ENCODE measurements at places on chromosomes 5 and 9.

DNA sequence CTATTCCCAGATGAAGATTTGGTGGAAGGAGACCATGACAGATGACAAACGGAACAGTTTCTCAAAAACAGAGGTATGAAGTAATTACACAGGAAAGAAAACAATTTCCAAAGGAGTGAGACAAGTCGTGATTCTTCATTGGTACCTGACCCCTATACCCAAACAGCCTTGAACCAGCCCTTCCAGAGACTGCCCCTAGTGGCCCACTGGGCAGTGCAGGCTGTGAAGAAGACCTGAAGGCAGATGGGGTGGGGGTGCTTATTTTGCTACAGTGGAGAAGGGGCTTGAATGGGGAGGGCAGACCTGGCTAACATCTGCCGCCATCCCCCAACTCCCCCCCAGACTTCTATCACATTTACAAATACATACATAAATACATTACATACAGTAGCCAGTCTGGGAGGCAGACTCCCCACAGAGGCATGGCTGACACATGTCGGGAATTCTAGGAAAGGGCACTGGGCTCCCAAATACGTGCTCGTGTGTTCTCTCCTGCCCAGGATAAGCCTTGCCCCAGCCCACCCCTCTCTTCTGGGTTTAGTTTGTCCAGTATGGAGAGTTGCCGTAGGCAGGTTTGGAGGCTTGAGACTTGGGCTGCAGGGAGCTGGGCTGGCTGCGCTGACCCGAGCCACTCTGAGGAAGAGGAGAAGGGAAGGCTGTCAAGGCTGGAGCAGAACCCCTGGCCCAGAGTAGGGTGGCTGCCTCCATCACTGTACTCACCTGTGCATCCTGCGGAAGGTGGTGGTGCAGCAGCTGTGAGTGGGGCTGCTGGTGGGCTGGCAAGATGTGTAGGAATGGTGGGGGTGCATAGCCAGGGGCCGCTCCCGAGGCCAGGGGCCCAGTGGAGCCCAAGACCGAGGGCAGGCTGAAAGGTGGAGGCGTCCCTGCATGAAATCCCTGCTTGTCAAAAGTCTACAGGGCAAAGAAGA, 105.3 kb downstream of the UBE2R2 start:
- peak; percentile 8 for DNase-seq

DNA sequence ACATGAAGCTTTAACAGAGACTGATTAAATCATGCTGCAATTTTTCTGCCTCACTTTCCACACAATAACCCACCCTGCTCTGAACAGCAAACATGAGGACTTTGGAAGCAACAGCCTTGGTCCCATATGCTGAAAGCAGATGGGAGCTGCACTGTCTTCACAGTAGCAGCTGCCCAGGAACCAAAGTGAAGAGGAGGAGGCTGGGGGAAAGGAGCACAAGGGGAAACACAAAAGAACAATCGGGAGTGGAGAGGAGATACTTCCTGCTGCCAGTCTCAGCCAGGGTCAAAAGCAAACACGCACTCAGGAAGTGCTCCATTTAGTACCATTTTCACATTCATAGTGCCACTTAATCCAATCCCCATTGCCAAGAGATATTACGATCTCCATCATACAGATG, 183.3 kb upstream of the PUM3 start:
- no peak for DNase-seq

DNA sequence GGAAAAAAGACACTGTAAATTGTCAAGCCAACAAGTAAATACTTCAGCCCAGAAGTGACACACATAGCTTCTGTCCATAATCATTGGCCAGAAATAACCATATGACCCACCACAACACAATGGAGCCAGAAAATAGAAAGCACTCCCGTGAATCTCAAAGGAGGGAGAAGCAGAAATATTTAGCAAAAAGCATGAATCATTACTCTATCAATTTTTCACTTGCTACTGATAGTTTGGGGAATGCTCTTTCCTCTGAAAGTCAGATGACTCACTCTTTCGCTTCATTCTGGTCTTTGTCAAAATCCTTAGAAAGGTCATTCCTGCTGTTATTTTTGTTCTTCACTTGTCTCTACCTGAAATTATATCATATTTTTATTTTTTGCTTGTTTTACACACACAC, 312.6 kb downstream of the TMEM232 start:
- no peak for DNase-seq

DNA sequence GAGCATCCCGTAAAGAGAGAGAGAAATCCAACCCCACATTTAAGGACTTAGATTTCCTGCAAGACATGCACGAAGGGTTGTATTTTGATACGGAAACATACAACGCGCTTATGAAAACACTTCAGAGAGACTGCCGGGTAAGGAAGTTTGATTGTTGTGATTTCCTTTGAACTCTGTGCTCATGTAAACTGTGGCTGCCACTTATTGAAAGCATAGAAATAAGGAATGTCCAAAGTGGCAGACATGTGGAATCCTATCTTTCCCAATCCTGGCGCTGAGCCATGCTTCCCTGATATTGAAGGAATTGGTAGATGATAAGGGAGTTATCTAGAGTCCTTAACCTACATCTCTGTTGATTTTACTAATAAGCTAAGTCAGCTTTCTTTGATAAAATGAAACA, 119.4 kb downstream of the PRKACG start:
- peak; percentile 1 for DNase-seq

DNA sequence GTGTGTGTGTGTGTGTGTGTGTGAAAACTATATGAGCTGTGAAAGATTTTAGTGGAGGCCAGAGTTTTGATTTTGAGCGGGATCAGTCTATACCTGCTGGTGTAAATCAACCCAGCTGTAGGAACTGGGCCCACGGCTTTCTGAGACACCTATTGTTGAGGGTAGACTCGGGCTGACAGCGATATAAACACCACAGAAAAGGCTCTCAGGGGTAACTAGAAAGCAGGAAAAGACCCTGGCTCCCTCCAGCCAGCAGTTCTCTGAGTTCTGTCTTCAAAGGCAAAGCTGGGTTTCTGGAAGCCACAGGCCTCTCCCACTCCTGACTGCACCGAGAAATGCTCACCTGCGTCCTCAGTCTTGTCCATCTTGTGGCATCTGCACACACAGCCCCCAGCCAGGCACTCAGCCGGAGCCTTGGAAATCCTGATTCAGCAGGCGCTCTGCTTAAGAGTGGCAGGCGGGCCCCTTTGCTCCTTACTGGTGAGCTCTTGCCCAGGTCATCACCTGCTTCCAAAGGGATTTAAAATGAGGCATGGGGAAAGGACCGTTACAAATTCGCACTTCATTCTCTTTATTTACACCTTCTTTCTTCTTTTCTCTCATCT, 223.3 kb downstream of the NDUFS4 start:
- no peak for DNase-seq

DNA sequence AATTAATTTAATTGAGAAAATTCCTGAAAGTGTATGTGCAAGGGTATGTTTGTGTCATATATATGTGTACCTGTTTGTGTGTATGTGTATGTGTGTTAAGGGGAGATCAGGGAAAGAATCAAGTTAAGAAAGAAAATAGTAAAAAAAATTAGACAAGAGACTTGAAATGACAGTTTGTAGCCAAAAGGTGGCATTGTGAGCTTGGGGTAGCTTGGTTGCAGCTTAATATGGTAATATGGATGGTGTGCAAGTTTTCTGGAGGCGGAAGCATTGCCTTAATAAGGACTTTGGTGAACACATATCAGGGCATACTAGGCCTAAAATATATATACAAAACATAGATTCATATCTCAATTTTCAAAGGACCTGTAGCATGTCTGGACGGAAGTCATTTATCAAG, 129.9 kb downstream of the INSYN2B start:
- DNase-seq, result no peak

GRCh38 chr5:166507810-166508425, 1783.5 kb upstream of the WWC1 start:
- DNase-seq, result no peak

- no peak for DNase-seq
Observed at GRCh38 chr9:108269371-108269770, 586.4 kb downstream of the ACTL7B start.

DNA sequence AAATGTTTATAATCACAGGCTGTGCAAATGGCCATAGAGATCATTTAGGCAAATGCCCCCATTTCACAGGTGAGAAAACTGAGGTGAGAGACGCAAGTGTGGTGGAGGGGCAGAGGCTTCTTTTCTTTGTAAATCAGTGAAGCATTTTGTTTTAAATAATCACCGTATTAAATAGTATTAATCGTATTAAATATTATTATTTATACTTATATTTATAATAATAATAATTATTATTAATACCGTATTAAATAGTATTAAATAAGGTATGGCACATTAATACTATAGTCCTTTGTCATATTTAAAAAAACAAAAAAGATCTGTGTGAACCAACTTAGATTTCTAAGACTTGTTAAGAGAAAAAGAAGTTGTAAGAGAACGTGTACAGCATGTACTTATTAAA, 32.6 kb upstream of the SH3PXD2B start:
- no peak for DNase-seq

DNA sequence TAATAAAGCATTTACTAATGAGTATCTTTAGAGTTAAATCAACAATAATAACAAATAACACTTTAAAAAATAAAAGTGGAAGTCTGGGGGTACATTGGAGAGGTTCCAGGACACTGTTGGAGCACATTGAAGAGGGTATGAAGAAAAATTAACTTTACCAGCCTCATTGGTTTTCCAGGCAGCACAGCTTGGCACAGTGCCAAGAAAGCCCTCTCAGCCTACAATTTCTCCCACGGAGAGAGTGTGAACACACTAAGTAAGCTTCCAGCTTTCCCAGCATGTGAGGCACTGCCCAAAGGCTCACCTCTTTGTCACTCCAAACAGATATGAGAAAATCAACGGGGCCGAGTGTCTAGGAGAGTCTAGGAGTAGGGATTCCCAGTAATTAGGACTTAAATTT, 1912.8 kb upstream of the NUDT12 start:
- no peak for DNase-seq

DNA sequence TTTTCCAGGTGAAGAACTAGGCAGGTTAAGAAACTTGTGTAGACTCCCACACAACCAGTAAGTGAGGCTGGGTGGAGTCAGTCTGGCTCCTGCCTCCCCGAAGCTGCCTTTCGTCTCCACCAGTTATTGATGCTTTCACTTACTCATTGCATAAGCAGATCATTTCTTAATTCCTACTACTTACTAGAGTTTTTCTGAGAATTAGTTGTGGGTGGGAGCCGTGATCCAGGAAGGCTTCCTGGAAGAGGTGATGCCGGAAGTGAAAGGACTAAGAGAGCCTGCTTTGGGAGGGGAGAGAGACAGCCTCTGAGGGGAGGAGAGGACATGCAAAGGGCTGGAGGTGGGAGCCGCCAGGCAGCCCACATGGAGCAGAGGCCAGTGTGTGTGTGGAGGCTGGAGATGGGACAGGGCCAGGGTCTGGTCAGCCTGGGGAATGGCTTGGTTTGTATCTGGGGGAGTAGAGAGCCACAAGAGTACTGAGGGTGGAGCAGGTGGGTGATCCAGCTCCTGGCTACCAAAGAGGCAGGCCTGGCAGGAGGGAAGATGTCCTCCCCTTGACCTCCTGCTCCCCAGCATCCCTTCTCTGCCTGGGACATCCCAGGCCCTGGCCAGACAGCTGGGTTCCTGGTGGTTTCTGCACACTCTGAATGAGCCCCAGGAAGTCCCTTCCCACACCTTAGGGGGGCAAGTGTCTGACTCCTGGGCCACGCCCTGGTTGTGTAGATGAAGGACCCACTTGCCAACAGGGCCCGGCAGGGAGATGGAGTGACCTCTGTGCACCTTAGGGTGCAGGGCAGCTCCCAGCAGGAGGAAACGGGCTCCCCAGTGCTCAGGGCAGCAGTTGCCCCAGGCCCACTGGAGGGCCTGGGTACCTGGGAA, 12.2 kb upstream of the CARD19 start:
- DNase-seq, result peak; percentile 66

DNA sequence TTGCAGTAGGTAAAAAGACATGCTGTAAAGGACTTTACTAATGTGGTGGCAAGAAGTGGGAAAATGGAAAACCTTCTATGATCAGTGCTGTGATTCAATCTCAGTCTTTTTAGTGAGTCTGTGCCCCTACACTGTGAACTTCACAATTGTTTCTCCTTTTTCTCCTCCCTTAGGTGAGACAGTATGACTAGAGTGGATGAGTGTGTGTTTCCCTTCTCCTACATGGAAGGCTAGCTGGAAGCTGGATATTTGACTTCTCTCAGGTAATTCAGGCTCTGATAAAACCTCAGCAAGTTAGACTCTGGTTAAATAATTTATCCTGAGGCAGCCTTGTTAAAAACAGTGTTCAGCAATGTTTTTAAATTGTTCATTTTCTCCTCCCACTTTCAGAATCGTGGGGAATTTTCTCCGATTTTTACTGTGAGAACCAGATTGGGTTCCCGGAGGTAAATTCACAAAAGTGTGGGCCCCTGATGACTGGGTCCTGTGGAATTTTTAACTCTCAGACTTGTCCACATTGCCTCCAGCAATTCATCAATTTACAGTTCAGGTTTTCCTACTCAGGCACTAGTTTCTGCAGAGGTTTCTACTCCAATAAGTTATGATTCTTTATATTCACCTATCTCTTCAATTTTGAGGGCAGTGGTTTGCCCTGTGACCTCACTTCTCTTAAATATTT, 149.1 kb upstream of the PIK3R1 start:
- no peak for DNase-seq

DNA sequence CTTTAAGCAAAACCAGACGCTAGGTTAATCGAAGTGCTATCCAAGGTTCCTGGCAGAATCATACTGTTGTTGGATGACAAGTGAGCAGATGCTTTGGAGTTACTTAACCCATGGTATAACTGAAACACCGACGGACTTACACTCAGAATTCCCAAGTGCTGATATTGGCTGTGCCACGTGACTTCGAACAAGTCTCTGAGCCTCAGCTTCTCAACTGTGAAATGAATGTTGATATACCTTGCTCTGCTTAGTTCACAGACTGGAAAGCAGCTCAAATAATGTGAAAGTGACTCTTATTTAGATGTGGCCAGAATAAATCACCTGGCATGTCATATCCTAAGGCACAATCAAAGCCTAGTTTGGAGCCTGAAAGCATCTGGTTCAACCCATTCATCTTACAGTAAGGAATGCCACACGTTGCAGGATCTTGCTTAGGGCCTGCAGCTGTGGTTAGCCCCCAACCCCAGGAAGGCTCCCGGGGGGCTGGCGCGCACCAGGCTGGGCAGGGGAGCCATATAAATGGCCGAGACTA, 759 bp downstream of the GEMIN5 start:
- no peak for DNase-seq

DNA sequence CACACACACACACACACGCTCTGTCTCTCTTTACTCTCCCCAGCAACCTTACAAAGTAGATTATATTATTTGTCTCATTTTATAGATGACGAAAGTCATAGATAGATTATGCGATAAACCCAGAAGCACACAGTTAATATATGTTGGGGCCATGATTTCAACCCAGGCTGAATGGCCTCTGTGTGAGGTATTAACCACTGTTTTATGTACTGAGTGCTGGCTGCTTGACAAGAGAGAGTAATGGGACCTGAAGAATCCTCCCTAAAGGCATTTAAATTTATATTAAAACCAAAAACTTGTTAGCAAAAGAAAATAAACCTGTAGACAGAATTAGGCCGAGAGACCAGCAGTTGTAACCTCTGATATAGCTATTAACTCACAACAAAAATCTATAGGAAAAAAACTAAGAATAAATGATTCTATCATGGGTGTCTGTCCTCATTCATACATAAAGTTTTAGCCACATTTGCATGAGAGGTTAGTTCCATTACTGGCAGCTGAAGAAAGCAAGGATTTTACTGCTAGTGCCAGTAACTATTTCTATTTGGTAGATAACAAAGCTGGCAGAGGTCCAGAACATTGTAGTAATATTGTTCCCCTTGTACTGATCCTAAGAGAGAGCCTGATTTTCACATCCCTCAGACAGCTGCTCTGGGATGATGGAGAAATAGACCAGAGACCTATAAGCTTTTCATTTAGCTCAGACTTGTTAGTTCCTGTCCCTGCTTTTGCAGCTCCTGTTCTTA, 250.9 kb downstream of the ADGRV1 start:
- no peak for DNase-seq

- no peak for DNase-seq
Observed at GRCh38 chr9:132669319-132669697, 475 bp downstream of the DDX31 start.
